Stimulated activated CD8-positive, alpha-beta memory T cell treated with anti-CD3 and anti-CD28 coated beads, Interleukin-4, amount 100 ng/mL, for 48 hours (primary cell): ENCODE measurements at places on chromosomes 7 and 10.

DNA sequence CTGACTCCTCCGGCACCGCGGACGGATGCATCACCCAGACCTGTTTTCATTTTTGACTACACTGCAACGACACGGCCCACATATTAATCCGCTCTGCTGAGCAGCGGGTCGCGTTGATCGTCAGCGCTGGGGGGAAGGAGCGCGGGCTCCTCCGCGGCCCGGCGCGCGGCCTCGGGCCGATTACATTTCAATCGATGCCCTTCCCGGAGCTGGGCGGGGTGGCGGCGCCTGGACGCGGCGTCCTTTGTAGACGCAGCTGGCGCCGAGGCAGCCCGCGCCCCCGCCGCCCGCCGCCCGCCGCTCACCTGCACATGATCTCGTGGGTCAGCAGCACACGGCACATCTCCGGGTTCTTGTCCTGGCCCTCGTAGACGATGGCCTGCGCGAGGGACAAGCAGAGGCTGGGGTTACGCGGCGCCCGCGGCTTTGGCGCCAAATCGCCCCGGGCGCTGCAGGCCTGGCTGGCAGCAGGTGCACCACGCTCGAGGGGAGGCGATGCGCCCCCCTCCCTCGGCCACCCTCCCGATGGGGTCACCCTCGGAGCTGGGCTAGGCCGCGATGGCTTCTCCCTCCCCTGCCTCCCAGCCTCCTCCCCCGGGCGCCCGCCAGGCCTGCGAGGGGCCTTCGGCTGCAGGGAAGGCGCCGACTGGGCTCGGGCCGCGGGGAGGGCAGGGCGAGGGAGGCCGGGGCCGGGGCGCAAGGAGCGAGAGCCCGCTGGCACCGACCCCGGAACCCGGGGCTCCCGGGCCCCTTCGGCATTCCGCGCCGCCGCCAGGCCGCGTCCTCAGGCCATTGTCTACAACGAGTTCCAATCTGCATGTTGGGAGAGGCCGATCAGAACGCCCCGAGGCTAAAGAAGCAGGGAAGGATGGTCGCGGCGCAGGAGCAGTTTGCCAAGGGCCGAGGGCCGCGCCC is 5.2 kb downstream of the EBF3 start:
- DNase-seq, result no peak

- DNase-seq, result no peak
These were observed 117.7 kb upstream of the CDK1 start for GRCh38 chr10:60660625-60661024.

DNA sequence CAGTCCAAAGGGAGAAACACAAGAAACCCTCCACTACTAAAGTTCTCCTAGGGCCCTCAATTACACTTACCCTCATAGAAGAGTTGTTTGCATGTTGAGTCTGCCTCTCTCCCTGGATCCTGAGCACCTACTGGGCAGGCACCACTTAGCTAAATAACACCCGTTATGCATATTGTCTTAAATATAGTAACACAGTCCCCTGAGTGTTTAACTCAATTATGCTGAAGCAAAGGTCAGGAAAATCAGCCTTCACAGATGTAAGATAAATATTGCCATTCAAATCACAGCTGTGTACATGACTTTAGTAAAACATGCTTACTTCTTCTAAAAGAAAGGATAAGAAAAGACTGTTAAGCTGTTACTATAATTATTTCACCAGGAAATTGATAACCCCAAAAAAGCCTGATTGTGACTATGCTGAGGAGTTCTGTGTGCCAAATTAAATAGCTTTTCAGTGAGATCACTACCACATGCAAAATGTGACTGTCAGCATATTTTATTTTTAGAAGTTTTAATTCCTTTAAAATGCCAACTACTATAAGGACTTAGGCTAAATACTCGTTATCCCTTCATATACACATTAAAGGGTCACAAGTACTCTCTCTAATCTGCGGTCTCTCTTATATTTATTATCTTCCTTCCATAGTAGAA is 733.9 kb upstream of the PHF14 start:
- no peak for DNase-seq

DNA sequence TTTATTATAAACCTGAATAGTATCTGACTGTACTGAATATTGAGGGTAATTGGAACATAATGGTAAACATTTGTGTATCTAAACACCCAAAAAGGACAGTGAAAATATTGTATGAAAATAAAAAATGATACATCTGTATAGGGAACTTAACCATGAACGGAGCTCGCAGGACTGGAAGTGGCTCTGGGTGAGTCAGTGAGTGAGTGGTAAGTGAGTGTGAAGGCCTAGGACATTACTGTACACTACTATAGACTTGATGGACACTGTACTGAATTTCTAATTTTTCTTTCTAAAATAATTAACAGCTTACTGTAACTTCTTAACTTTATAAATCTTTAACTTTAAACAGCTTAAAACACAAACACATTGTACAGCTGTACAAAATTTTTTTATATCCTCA is 454.5 kb upstream of the FZD8 start:
- no peak for DNase-seq

DNA sequence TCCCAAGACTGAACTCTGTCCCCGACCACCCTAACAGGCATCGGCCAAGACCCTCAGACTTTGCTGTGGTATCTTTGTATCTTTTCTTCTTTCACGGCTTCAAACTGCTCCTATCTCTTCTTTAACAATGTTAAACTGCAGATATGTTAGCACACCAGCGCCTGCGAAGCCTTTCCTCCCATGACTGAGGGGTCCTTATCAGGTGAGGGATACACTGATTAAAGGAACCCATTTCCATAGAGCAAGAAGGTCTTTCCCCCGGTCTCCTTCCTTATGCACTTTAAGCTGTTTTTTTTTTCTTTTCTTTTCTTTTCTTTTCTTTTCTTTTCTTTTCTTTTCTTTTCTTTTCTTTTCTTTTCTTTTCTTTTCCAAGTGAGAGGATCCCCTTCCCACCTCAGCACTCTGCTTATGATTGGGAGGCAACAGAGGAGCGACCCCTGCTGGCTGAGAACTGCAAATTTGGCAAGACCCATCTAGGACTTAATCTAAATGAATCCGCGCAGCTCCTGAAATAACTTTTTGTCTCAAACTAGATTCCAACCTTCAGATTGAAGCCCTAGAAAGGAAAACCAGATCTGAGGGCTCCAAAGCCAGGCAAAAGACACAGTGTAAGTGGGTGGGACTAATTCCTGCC is 109.9 kb downstream of the ITGB8 start:
- peak; percentile 46 for DNase-seq

- no peak for DNase-seq
These were observed 130.9 kb downstream of the MAD1L1 start for GRCh38 chr7:2101630-2102374.

DNA sequence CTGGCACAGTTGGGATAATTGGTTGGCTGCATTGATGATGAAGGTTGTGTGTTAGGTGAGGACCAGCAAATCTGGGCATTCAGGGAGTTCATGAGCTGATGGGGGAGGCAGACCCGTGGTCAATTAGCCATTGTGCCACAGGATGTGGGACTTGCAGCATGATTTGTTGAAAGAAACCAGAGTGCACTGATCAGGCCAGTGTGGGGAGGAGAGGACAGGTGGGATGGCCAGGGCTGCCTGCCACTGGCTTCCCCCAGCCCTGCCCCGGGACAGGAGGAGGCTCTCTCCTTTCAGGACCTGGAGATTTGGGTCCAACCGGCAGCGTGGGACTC is 4.3 kb downstream of the CLIP2 start:
- DNase-seq, result no peak

- DNase-seq, result no peak
These were observed 17.6 kb downstream of the PDSS1 start for GRCh38 chr10:26715137-26715487.

- DNase-seq, result no peak
These were observed 324.8 kb upstream of the PHYHIPL start for GRCh38 chr10:58851606-58852005.

DNA sequence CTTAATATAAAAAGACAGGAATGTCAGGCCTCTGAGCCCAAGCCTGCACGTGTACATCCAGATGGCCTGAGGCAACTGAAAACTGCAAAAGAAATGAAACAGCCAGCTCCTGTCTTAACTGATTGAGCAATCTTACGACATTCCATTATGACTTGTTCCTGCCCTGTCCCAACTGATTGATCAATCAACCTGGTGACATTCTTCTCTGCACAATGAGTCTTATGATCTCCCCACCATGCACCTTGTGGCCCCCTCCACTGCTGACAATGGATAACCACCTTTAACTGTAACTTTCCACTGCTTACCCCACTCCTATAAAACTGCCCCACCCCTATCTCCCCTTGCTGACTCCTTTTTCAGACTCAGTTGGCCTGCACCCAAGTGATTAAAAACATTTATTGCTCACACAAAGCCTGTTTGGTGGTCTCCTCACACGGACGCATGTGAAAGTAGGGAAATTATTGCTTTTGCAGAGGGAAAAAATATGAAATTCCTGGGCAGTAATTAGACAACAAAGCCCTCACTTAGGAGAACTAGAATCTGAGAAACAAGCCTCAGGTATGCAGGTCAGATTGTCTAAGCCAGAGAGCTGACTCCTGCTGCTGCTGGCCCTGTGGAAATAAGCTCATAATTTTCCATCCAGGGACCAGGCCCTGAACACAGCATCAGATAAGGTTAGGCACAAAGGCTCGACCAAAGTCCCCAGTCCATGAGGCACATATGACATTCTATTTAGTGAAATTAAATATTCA is 5.3 kb downstream of the CYP3A7 start:
- DNase-seq, result no peak

- no peak for DNase-seq
These were observed 34.6 kb downstream of the MGAM2 start for GRCh38 chr7:142146124-142146523.

GRCh38 chr10:91589015-91589657 is 43.7 kb downstream of the PPP1R3C start:
- DNase-seq, result no peak
